Activated T-cell treated with anti-CD3 and anti-CD28 coated beads, Interleukin-2, amount 50 U/mL, for 1 hour (primary cell): ENCODE measurements at places on chromosomes 5 and 9.

- DNase-seq: no peak
Observed at GRCh38 chr5:2029206-2029605, 146.5 kb upstream of the IRX4 start.

DNA sequence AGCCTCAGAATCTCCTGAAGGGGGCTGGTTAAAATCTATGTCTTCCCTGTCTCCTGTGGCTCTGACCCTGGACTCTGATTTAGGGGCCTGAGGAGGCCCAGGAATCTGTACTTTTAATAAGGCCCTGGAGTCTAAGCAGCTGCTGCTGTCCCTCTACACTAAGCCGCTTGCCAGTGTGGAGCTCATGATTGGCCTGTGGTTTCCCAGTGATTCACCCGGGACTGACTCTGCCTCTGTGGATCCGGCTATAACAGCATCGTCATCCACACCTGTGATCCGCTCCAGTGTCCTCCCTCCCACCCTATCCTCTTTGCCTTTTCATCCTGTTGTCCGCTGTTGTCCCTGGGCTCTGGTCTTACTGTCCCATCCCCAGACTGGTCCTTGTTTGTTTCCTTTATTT lies 3.7 kb downstream of the SLC31A2 start:
- DNase-seq: no peak

- DNase-seq: no peak
Observed at GRCh38 chr5:173637340-173637739, 20.9 kb upstream of the BOD1 start.

DNA sequence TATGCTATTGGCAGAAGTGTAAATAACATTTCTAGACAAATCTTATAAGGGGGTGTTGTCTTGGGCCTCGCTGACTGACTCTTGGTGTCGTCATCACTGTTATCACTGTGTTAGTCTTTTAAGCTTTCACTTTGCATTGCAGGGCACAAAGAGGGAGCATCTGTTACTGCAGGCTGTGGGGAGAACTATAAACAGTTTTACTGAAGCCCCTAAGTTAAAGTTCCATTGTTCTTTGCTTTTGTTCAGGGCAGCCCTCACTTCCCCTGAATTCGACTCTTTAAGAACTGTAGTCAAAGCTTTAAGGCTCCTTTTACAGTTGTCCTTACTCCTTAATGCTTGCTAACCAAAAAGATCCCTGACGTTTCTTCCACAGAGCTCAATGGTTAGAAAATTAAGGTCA lies 605.0 kb downstream of the RAB3C start:
- no peak for DNase-seq

DNA sequence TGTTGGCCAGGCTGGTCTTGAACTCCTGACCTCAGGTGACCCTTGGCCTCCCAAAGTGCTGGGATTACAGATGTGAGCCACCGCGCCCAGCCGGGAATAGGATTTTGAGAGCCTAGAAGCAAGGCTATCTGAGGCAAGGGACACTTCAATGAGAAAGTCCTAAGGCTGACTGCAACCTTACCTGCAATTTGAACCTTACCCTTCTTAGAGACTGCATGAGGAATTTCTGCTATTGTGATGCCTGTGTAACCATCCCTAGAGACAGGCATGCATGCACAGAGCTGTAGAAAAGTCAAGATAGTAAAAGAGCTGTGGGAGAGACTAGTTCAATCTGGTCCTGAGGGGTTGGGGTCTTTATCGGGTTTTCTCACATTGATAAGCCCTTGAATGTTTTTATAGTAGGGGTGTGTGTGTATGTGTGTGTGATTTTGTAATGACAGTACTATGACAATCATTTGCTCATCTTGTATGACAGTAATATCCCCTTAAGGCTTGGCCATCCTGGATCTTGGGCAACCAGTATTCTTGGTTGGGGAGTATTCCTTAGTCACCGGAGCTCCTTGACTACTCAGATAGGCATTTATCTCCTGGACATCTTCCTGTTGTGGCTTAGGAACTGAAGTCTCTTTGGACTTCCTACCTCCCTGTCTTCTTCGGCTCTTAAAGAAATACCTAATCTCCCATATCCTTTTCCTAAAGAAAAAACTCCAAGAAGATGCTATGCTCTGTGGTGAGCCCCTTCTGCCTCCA lies 11.2 kb downstream of the DNAJB5 start:
- no peak for DNase-seq

GRCh38 chr9:126805554-126806262 lies 868 bp downstream of the ZBTB43 start:
- DNase-seq: peak; percentile 70

- no peak for DNase-seq
Observed at GRCh38 chr9:117697046-117697445, 7.2 kb upstream of the TLR4 start.

DNA sequence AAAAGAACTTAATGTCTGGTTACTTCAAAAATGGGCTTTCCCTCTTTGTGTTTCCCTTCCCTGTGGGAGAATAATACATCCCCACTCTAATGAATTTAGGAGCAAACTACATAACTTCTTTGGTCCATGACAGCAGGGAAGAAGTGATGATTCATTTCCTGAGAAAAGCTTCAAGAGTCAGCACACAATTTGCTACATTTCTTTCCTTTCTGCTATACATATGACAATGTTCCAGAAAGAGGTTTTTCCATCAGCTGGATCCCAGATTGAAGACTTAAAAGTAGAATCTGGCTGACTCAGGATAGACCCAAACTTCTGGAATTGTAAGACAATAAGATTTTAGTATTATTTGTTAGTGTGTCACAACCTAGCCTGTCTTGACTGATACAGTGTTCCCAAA lies 126.1 kb downstream of the DRD1 start:
- no peak for DNase-seq

DNA sequence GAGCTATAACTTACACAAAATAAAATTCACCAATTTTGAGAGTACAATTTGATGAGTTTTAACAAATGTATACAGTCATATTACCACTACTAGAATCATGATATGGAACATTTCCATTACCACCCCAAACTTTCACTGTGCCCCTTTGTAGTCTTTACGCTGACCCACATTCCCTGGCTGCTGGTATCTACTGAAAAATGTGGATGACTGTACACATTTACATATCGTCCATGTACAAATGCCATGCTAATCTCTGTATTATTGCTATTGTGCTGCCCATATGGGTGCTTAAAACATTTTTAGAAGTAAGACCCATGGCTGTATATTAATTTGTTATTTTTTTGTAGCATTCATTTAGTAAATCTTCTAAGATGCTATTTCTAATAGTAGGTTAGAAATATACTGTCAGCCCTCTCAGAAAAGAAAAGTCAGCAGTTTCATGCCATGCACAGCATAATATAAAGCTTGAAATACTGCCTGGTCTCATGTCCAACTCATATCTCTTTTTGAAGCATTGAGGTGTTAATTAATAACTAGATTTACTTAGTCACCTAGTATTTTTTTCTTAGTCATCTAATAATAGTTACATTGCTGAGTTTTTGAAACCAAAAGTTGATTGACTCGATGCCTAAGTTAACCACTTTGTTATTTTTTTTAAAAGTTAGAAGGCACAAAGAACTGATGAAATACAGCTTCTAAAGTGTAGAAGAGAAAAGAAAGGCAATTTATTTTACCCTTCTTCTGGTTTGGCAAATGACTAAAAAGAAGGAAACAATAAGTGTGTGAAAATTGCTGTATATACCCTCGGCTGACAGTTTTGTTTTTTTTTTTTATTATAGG lies 188.3 kb upstream of the MEF2C start:
- DNase-seq: no peak

- DNase-seq: no peak
Observed at GRCh38 chr5:102589661-102590060, 90.9 kb upstream of the SLCO6A1 start.

GRCh38 chr5:139092741-139093343 lies 105.3 kb downstream of the SIL1 start:
- no peak for DNase-seq

DNA sequence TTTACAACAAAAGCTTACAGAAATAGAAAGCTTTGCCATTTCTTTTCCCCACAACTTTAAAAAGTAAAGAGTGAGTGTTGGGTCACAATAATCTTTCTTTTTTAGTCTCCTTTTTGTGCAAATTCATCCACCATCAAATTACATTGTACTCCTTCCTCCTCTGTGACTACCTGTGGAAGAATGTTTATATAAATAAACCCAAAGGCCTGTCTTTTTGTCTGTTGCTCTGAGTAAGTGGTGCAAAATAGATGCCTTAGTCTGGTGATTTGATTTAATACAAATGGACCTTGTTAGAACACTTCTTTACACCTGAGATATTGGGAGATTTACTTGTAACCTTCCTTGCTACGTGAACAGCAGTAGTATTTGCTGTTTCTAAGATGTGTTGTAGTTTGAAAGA lies 53.5 kb upstream of the TAF11L2 start:
- DNase-seq: no peak

GRCh38 chr9:136103651-136104487 lies 8.8 kb upstream of the NACC2 start:
- DNase-seq: no peak

- DNase-seq: no peak
Observed at GRCh38 chr5:129098488-129099183, 4.1 kb downstream of the ISOC1 start.

GRCh38 chr5:14238272-14238671 lies 95.1 kb downstream of the TRIO start:
- no peak for DNase-seq

GRCh38 chr9:78939311-78940065 lies 632.3 kb upstream of the TLE4 start:
- no peak for DNase-seq

GRCh38 chr5:153157156-153157555 lies 333.3 kb upstream of the GRIA1 start:
- no peak for DNase-seq

DNA sequence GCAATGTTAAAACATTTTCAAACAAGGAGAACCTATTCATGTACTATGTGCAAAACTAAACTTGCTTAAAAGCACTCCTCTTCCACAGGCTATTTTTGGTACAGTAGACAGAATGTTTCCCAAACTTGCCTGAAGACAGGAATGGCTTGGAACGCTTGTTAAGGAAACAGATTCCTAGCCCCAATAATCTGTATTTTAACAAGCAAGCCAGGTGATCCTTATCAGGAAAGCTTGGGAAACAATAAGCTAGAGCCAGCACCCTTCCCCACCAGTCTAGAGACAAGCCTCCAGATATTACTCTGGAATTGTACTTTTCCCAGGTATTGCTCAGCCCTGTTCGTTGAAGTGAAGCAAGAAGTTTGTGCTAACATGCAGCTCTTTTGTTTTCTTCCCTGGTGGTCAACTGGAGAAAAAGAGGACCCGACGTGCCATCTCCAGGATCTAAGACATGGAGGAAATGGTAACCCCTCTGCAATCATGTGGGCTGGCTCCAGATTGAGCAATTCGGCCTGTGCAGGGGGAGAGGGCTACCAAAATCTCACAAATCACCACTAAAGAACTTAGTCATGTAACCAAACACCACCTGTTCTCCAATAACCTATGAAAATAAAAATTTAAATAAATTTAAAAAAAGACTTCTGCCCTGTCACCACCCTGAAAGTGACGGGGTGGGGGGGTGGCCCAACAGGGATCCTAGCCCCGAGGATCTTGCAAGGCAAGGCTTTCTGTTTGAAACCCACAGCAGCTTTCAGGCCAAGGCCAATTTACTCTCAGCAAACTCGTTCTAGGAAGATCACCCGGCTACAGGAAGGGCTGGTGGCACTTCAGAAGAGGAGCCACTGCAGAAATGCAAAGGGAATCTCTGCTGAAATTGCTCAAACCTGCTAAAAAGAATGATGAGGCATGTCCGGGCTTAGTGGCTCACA lies 48.6 kb downstream of the SHB start:
- DNase-seq: no peak

- no peak for DNase-seq
Observed at GRCh38 chr9:137745541-137745991, 126.8 kb downstream of the EHMT1 start.

DNA sequence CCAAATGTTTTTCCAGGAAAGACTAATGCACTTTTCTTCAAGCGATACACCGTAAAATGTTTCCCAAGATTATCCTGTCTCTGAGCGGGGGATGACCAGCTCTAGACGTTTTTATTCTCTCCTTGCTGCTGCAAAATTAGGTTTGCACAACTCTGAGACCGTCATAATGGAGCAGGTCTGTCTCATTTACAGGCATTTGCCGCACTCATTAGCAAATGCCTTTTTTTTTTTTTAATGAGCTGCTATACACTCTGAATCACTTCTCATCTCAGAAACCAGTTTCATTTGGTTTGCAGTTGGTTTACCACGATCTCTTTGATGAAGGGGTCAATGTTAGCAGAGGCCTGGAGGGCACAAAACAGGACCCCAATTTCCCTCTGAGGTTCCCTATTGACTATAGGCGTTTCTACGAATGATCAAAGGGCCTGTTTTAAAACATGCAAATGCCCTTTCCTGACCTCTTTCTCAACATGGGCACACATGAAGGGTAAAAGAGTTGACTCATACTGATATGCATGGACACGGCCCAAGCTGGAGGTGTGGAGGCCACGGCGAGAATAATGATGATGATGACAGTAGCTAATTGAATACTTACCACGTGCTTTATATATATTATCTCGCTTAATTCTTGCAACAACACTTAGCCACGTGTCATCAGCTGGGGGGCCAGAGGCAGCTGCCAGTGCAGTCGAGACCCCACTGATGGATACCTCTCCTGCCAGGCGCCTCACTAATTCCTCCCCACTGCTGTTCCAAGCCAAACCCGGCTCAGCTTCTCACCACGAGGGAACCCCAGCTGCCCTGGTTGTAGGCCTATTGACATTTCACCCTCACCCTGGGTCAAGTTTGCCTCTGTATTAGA lies 89.9 kb upstream of the PTCH1 start:
- DNase-seq: no peak

- DNase-seq: no peak
Observed at GRCh38 chr5:90015584-90016018, 394.0 kb downstream of the CETN3 start.

DNA sequence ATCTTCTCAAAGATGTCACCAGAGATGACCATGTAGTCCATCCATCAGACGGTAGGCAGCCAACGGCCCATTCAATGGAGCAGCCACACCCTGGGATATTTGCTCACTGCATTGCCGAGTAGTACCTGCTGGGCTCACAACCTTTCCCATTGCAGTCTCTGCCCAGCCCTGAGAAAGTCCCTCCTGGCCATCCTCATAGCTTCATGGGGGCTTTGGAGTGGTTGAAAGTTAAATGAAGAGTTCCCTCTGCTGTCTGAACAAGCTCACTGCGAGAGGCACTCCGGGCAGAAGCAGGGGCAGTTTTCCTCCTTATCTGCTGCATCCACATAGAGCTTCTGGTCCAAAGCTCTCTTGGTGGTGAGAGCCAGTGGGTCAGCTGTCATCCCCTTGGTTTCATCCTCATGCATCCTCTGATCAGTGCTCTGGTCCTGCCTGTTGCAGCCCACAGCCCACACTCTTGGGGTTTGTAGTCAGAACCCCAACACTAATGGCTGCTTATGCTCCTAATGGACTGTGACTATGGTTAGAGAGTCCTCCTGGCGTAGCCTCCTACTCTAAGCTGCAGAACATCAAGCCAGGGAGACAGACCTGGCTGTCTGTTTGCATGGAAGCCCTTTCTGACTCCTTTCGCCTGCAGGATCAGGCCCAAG lies 23.3 kb downstream of the TNFSF8 start:
- DNase-seq: no peak

- no peak for DNase-seq
Observed at GRCh38 chr9:91815896-91816295, 134.1 kb downstream of the ROR2 start.

- no peak for DNase-seq
Observed at GRCh38 chr9:98154678-98155077, 35.7 kb upstream of the TRIM14 start.

- DNase-seq: peak; percentile 35
Observed at GRCh38 chr9:93184432-93185265, 710 bp downstream of the WNK2 start.
